GM23338 (cell line): ENCODE measurements at places on chromosomes 7 and 10. TPM values are rescaled to one million over a fixed set of nuclear protein-coding genes. Genes with fewer than 3 reads are reported as not detected.

DNA sequence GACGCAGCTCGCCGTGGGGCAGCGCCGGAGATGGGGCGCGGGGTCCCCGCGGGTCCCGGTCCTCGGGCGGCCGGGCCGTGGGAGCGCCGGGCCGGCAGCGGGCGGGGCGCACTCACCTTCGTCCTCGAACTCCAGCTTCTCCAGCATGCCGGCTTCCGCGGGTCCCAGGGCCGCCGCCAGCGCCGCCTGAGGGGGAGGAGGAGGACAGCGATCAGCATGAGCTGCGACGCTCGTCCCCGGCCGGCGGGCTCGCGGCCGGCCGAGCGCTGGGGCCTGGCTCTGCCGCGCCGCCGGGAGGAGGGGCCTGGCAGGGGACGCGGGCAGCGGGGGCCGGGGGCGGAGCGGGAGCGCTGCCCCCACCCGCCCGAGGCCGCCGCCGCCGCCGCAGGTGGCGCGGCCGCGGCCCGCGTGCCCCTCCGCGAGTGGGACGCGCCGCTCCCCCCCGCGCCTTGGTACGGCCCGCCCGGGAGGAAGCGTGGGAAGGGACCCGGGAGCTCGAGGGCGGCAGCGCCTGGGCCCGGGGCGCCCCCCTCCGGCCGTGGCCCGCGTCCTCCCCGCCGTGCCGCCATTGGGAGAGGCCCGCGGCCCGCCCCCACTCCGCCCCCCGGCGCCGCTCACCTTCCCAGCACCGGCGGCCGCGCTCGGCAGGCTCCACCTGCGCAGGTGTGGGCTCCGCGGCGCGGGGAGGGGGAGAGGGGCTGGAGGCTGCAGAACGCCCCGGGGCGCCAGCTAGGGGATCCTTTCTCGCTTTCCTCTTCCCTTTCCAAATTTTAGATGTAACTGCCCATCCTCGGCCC lies 112.5 kb upstream of the RHEB start:
- peak; percentile 86 for DNase-seq
- peak overlapping the region; percentile 77 for H3K4me3 ChIP-seq
- peak overlapping the region; percentile 78; the same call in 1 of the 2 replicates for H3K27ac ChIP-seq
- H3K36me3 ChIP-seq: no peaks in the 10 kb centered on the region; the same call in 1 of the 2 replicates
- peaks cover 25% of the 10 kb centered on the region for H3K4me1 ChIP-seq

DNA sequence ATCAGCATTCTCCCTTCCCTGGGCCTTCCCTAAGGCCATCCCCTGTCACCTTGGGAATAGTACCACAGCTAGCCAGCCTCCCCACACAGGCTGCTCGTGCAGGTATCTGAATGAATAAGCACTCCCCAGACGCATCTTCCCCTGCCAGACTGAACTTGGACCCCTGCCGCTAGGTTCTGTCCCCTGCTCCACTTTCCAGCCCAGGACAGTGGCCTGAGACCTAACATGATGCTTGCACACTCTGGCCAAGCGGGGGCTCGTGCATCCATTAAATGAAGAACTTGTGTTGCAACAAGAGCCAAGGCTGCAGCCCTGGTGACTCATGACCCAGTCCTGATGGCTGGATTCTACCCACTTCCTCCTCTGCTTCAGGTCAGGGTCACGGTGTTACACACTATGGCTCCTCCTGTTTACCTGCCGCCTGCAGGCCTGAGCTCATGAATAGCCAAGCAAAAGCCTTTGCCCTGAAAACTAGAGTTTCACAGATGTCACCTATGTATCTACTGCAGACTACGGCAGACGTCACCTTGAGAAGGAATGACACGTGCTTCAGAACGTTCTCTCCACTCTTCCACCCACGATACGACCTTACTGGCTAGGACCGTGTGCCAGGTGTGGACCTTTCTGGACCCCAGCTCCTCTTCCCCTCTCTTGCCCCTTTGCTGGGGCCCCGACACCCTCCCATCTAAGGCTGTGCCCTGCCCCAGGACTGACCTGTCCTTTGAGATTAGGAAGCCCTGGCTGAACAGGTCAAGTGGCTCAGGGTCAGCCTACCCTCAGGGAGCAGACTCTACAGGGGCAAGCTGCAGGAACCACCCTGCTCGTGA lies 6.5 kb downstream of the ASB13 start:
- H3K27ac ChIP-seq: no peak overlapping the region
- H3K4me3 ChIP-seq: no peak overlapping the region

DNA sequence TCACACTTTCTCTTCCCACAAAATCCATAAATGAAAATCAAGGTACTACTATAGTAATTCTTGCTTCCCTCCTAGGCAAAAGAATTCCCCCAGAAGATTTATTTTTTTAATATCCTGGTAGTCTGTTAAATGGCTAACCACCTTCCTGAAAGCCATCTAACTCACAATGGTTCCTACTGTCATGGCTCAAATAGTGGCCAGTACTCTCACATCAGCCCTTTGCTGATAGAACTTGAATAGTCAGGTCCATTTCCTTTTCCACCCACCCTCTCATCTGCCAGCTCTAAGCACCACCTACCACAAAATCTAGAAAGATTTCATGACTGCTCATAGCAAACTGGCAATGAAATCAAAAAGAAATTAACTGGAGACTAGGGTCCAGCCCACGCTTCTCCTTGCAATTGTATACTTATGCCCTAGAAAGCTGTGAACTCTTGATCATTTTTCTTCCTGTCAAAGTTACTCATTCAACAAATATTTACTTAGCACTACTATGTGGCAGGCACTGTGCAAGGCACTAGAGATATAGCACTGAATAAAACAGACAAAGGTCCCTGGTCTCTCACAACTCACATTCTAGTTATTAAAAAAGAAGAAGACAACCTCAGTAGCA lies 60.4 kb downstream of the ARMH3 start:
- H3K4me3 ChIP-seq: no peak overlapping the region
- H3K27ac ChIP-seq: no peak overlapping the region
- no peaks in the 10 kb centered on the region for H3K27me3 ChIP-seq
- peaks cover 4% of the 10 kb centered on the region; the same call in 1 of the 2 replicates for H3K36me3 ChIP-seq
- no peak for DNase-seq

DNA sequence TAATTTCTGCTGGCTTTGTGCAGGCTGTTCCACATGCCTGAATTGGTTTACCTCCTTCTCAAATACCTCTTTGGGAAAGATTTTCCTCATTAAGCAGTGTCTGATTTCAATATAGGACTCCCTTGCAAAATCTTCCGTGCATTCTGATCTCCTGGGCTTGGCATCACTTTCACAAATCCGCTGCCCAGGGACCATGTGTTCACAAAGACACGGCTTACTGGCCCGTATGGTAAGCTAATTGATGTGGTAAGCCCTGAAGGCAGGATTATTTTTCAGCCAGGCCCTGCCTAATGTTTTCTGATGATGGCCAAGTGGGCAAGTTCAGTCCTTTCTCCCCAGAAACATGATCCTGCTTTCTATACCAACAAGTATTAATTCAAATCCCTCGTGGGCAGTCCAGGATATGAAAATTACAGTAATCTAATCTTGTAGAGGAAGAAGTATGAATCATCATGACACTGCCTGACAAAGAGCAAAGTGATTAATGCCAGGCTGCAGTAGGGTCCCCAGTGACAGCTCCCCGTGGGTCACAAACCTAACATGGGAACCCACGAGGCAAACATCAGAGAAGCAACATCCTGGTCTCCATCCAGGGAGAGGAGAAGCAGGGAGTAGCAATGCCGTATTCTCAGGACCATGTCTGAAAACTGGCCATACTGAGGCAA lies 11.6 kb upstream of the SVIL start:
- peaks cover 6% of the 10 kb centered on the region; the same call in 1 of the 2 replicates for H3K4me1 ChIP-seq
- no peak overlapping the region for H3K4me3 ChIP-seq
- no peaks in the 10 kb centered on the region for H3K36me3 ChIP-seq
- no peaks in the 10 kb centered on the region for H3K27me3 ChIP-seq

Gene ELMO1
- 15.0 and 24.9 TPM in 2 replicates for total RNA-seq

Gene SLC37A3
- 86.2 and 87.4 TPM in 2 replicates for total RNA-seq

Gene ZNF503
- 0.04 TPM in 1 of 2 replicates, not detected in the other for total RNA-seq
